ENCODE measurements at places on chromosomes 1 and 21.

- peak; percentile 62 for DNase-seq
Measured at GRCh38 chr1:13487143-13487868, 26.5 kb downstream of the LRRC38 start.

- no peak for DNase-seq
Measured at GRCh38 chr1:33050221-33051076, 13.8 kb upstream of the AK2 start.

DNA sequence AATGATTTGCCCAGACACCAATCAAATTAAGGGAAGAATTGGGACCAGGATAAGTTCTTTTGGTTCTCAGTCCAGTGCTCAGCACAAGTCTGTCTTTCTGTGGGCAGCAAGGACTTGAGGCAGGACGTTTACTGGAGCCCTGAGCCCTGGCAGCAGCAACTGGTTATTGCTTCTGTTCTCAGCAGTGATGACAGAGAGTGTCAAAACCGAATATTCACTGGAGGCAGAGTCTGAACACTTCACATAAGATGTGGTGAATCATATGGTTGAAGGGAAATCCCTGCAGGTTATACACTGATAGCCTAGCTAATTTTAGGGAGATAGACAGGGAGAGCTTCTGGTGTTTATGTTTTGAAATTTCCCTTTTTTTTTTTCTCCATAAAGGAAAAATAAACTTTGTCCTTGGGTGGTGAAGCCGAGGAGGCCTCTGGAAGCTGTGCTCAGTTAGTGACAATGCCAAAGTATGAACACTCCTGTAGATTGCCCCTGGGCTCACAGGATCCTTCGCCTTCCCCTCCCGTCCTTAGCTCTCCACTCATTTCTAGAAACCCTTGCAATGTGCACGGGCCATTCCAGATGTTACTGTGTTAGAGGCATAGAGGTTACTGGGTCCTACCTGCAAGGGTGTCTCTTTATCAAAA, 26.3 kb upstream of the TSPAN2 start:
- DNase-seq, result no peak

- DNase-seq, result no peak
Measured at GRCh38 chr1:228891272-228892034, 156.2 kb downstream of the RHOU start.

GRCh38 chr1:23099171-23099536, 69.5 kb downstream of the LUZP1 start:
- DNase-seq, result no peak

DNA sequence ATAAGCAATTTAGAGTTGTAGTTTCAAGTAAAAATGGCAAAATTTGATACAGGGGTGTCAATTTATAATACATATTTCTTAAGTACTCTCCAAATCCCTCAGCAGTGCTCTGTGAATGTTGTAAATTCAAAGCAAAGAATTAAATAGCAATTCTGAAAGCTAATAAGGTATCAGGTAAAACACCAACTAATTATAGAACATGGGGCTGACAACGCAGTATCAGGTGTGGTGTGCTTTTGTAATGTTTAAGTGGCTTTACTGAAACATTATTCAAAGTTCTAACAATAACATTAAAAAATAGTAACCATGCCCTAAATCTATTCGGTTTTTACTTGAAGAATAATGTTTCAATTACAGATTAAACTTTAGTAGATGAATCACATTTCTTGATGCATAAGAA, 1271.2 kb upstream of the ADGRL2 start:
- no peak for DNase-seq

DNA sequence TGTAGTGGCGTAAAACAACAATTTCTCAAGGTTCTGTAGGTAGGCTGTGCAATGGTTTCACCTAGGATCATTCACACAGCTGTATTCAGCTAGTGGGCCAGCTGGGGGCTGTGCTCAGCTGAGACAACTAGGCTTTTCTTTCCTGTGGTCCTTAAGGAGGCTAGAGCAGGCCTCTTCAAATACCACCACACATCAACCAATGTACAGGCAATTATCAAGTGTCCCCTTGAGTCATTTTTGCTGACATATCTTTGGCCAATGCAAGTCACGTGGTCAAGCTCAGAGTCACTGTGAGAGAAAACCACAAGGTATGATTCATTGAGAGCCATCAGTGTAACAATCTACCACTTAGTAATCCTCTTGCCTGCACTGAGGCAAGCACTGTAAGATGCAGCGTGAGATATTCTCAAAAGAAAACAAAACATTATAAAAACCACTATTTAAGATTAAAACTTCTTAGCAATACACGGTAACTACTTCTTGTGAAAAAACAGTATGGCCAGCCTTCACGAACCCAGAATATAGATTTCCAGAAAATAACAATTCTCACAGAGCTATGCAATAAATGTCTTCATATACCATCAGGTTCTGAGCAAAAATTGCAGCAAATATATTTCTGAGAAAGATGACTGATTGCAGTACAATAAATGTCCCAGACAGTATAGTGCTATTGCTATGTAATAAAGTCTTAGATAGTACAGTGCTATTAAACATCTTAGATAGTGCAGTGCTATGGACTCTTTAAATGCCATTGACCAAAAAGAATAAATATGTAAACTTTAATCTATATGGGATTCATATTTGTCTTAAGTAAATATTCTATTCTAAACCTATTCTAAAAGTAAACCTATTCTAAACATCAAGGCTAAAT, 55.3 kb downstream of the NME7 start:
- DNase-seq, result no peak

DNA sequence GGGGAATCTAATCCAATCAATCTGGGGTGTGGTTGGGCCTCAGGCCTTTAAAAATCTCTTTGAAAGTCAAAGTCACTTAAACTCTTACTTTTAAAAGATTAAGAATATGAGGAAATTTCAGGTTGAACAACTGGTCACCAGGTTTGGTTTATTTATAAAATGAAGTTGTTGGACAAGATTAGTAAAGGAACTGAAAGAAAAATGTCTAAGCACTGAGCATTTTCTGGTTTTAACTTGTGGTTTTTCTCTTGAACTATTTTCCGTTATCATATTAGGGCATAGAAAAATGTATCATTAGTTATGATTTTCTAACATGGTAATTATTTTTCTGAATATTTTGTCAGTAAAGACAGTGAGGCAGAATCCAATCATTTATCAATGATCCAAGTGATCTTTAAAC, 49.6 kb downstream of the RGS2 start:
- no peak for DNase-seq

DNA sequence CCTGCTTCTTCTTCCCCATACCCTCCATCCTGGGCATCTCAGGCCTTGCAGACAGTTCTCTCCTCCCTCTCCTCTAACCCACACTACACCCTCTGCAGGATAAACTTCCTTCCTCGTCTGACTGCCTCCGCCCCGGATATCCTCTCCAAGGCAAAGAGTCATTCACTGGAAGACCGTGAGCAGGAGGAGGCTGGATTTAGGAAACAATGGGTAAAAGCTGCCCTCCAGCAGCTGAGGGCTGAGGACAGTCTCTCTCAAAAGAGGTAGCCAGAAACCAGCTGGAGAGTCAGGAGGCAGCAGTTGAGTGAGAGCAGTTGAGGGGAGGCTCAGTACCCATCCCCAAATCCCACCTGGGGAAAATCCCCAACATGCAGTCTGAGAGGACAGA, 1.4 kb downstream of the CSRP1 start:
- DNase-seq, result peak; percentile 67

GRCh38 chr1:198168227-198168626, 11.4 kb downstream of the NEK7 start:
- DNase-seq, result no peak

DNA sequence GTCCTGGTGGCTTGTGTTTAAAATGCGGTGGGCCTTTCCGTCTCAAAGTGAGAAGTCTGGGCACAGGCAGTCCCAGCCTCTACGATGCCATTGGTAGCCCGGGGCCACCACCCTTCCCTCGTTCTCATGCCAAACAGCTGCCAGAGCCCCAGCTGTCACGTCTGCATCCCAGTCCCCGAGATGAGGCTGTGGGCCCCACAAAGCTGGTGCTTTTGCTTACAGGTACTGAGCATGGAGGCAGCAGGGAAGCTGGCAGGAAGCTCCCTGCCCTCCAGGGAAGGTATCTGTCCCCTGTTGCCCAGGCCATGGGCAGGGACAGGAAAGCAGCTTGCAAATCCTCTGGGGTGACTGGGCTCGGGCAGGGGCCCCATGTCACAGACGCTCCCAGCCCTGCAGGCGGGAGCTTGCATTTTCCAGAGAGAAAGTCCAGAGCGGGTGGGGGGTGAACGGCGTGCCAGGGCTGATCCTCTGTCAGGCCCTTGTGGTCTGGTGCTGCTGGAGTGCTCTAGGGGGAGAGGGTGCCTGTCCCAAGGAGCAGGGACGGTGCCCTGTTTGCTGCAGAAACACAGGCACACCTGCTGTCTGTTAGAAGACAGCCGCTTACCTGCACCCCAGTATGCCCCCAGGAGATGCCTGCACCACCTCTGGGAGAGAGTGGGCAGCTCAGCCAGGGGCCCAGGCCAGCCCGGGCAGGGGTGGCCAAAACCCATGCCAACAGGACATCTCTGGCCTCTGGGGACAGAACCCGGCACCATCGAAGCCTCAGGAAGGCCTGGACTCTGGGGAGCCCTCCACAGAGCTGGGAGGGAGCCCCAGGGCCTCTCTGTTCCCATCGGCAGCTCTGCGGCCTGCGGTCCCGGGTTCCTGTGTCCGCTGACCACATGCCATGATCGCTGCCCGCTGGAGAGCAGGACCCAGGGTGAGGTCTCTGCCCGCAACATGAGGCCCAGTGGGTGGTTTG, 45.9 kb downstream of the SLX9 start:
- peak; percentile 46 for DNase-seq

DNA sequence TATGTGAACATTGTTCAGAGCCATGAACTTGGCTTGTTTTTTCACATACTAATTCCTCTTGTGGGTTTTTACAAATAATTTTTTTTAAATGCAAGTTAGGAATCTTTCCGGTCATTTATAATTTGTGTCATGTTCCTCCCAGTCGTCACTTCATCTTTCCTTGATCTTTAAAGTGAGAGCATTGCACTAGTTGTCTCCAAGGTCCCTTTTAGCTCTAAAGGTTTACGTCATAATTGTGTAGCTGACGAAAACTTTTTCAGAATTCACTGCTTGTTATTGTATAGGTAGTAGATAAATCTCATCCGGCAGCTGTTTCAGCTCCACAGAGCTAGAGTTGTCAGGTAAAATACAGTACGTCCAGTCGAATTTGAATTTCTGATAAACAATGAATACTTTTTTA, 33.6 kb downstream of the SOAT1 start:
- DNase-seq, result no peak

DNA sequence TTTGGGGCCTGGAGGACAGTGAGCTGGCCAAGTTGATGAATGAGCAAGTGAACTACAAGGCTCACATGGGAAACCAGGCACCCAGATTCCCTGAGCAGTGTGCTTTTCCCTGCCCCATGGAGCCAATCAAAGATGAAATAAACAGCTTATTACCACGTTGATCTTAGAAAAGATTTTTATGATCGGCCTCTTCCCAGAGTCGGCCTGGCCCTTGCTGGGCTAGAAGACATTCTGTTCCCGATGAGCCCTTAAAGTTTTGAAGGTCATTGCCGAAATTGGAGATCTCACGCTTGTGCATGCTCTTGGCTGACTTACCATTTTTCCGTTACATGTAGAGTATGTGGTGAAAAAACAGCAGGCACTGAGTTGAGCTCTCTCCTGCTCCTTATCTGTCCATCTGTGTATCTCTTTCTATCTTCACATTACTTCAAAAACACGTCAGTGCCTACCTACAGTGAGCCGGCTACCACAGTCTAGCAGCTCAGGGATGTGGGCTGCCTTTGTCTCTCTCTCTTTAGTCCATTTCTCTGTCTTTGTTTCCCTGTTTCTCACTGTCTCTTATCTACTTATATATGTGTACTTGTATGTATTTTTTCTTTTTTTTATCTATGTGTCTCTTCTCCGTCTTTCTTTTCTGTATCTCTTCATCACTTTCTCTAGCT, 248.8 kb upstream of the USP24 start:
- no peak for DNase-seq

GRCh38 chr1:101452825-101453224, 216.0 kb downstream of the S1PR1 start:
- DNase-seq, result no peak

GRCh38 chr21:38054334-38054733, 138.1 kb upstream of the KCNJ6 start:
- DNase-seq, result no peak

- no peak for DNase-seq
Measured at GRCh38 chr21:42179316-42179715, 39.6 kb upstream of the ABCG1 start.

GRCh38 chr1:171137580-171137979, 46.9 kb downstream of the FMO3 start:
- DNase-seq, result no peak

DNA sequence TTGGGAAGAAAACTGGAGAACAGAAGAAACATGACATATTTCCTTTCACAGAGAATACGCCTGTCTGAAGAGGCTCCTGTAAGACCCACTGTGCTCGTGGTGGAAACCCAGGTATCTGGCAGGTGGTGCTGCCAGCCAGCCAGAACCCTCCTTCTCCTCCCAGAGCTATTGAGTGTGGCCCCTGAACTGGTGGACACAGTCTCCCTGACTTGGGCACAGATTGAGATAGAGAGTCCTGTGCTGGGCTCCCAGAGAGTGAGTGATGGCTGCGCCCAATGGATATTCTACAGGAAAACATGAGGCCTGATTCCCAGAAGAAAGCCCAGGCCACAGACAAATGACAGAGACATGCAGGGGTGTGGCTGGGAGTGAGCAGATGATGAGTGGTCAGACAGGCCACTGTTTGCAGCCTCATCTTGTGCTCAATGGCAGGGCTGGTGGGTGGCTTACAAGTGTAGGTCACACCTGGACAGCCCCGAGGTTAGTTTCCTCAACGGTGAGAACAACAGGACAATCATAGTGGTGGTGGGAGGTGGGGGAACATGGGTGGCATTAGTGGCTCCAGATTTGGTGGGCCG, 127.9 kb downstream of the PTPRU start:
- DNase-seq, result no peak

DNA sequence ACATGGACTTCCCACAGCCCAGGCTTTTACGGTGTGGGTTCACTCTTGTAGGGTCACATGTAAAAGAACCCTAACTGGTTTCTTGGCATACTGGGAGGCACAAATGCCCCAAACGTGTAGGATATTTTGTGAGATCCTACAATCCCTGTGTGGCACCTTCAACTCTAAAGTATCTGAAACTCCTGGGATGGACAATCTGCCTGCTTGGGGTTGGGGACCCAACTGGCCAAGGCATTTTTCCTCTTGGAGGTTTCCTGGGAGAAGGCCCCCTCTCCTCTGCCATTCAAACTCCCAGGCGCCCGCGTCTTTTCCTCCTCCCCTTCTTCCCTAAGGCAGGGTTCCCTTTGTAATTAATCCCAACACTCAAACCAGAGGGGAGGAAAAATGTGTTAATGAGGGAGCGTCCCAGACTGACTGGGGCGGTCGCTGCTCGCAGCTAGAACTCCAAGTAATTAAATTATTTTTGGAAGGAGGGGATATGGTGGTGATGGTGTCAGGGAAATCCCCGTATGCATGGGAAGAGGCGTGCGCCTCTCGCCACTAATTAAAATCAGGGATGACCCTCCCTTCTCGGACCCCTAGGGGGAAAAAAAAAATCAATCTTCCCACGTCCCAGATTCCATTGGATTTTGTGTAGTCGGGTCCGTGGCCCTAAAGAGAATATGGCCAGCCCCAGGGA, 681 bp upstream of the VANGL2 start:
- DNase-seq, result no peak

GRCh38 chr1:156670791-156671190, 6.4 kb downstream of the NES start:
- no peak for DNase-seq
